ENCODE measurements at places on chromosomes 7 and 10.

DNA sequence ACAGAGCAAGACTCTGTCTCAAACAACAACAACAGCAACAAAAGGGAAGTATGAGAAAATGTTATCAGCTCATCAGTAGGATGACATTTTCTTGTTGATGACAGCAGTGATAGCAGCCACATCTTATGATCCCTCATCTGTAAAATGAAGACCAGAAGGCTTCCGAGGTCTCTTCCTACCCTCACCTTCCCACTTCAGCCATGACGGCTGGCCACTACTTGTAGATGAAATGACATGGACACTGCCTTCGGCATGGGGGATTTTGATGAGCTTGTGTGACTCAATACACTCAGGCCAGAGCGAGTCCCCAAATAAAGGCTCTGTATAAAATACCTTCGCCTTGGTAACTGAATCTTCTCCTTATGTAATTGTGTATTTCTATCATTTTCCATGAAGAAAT, 6.7 kb downstream of the ECHDC3 start:
- DNase-seq = no peak

DNA sequence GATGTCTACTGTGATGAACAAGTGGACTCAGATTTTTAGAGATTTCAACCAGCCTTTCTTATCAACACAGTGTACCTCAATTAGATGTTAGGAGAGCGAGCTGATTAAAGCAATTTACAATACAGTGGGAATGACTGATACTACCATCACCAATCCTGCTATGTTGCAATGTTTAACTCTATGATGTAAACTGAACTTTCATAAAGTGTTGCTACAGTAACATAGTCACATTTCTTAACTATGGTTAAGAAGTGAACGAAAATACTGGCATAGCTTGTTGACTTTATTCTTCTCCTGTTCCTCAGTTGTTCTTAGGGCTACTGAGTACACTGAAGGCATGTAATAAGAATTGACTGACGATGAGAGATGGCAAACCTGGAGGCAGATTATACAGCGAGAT, 139.8 kb downstream of the MYOF start:
- DNase-seq = no peak

- no peak for DNase-seq
These were observed 319.0 kb upstream of the NPSR1 start for GRCh38 chr7:34338961-34339526.

- no peak for DNase-seq
These were observed 106.7 kb downstream of the NKX6-2 start for GRCh38 chr10:132679217-132679595.

- DNase-seq = no peak
These were observed 691.8 kb downstream of the SUGCT start for GRCh38 chr7:40826411-40827221.

GRCh38 chr10:131860806-131861440, 39.9 kb upstream of the PPP2R2D start:
- DNase-seq = no peak

GRCh38 chr7:93327006-93327633, 95.0 kb downstream of the VPS50 start:
- no peak for DNase-seq

DNA sequence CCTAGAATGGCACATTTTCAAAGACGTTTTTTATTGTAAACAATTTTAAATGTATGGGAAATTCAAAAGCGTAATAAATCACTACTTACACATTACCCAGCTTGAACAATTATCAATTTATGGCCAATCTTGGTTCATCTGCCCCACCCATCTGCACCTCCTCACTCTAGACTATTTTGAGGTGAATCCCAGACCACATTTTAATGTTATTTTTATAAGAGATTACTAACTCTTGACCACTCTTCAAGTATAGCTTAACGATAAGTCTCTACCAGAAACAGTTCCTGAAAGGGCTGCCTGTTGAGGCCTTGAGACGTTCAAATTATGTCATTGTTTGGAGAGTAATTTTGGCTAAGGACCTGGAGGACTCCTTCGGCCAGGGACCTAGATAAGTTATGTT, 33.2 kb downstream of the ECHDC3 start:
- DNase-seq = no peak

DNA sequence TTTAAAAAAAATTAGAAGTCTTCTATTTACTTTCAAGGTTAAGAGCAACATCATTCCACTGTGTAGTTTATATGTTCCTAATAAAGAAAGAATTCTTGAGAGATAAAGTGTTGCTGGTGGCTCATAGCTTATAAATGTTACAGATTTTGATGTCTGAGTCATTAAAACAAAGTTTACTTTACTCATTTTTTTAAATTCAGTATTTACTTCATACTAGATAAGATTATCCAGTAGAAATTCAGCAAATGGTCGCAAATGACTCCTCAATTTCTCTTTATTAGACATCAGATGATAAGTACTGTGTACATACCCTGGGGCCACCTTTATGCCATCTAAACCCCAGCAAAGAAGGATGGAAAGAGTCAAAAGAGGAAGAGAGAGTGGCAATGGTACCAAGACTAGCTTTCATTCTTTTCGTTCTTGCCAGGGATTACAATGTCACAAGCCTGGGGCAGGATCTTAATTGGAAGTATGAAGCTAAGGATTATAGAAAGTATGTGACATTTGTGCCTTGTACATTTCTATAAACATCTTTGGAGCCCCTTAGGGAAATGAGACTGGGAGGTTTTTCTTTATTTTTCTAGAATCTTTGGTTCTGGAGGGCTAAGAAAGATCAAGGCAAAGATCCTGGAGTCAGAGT, 206.1 kb downstream of the CHRM2 start:
- DNase-seq = no peak

DNA sequence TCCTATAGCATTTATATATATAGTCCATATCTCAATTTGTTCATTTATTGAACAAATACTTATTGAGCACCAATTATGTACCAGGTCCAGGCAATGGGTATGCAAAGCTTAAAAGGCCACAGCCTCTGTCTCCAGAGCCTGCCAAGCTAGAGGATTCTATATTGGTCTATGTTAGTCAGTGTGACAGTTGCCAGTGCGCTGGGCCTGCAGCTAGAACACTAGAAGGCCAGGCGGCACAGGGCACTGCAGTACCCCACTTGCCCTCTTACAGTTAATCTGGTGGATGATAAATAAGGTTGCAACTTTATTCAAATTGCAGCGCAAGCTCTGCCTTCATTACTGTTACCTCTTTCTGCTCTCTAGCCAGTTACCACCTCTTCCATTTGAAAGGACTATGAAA, 68.8 kb downstream of the PPP1R3C start:
- no peak for DNase-seq

- peak; percentile 12 for DNase-seq
These were observed 36.3 kb downstream of the AKR1B1 start for GRCh38 chr7:134422638-134423037.

DNA sequence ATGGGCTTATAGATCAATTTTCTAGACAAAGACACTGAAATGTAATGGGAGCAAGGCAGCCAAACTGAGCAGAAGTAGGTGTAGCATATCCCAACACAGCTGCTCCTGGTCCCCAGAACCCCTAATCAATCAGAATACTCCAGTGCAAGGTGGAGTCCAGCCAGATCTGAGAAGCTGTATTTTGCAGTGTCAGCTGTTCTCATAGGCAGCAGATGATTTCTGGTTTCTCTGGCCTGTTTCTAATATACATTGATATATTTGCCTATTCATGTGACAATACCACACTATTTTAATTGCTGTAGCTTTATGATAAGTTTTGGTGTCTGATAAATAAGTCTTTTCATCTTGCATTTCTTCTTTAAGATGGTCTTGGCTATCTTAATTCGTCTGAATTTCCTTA, 117.4 kb upstream of the STARD3NL start:
- DNase-seq = no peak

DNA sequence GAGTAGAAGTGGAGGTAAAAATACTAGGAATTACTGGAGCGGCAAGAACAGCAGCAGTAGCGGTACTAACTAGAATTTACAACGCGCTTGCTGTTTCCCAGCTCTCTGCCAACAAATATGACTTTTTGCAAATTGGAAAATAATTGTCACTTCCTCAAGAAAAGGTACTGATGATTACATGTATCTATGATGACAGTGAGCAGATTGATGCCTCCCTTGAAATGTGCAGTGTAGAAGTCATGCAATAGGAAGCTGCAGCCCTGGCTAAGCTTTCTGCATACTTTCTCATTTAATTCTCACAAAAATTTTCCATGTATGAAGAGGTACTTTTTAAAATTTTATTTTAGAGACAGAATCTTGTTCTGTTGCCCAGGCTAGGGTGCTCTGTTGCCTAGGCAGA, 49.9 kb downstream of the ANK3 start:
- no peak for DNase-seq

DNA sequence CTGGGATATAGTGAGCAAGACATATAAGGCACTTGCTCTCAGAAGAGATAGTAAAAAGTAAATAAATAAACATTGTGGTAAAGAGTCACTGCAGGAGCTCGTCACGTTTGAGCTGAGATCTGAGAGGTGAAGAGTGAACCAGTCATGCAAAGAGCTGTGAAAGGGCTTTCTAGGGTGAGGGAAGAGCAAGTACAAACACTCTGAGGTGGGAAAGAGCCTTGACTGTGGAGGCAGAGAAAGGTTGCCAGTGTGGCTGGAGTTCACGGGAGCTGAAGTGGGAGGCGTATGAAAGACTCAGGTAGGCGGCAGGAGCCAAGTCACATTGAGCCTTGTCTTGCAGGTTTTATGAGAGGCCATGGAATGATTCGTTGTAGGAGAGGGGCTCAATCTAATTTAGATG, 141.0 kb downstream of the C1GALT1 start:
- DNase-seq = no peak

DNA sequence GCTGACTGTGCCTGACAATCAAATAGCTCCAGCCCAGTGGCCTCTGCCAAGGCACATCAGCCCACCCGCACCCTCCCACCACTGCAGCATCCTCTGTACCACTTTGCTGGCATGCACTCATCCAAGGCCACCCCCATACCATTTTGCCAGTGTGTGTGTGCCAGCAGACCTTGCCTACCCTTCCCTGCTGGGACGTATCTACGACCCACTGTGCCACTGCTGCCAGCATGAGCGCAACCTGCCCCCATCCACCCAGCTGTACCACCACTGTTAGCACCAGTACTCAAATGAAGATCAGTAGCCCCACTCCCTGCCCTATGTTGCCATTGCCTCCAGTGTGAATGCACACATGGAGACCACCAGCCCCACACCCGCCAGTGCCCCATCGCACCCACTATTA, 149.4 kb upstream of the PTN start:
- DNase-seq = no peak

- no peak for DNase-seq
These were observed 246.7 kb upstream of the TPK1 start for GRCh38 chr7:145082366-145083161.

- no peak for DNase-seq
These were observed 449.0 kb downstream of the GRID1 start for GRCh38 chr10:85917601-85918000.

DNA sequence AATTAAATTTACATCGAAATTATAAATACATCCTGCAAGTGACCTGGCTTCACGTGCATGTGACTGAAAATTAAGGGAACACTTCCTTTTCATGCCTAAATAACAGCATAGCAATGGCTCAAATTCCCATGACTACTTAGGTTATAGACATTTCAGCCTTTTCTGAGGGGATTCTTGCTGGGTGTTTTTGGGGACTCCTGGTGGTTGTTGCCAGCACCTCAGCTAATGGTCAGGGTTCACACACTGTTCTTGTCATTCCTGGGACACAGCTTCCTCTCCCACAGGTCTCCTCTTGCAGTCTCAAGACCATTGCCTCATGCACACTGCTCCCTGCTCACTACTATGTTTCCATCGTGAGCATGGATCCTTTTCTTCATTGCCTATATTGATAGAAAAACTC, 148.9 kb upstream of the GLI3 start:
- no peak for DNase-seq

- DNase-seq = no peak
These were observed 50.9 kb downstream of the INPP5A start for GRCh38 chr10:132588301-132589013.

- DNase-seq = no peak
These were observed 76.4 kb downstream of the MAP3K8 start for GRCh38 chr10:30510184-30510931.

DNA sequence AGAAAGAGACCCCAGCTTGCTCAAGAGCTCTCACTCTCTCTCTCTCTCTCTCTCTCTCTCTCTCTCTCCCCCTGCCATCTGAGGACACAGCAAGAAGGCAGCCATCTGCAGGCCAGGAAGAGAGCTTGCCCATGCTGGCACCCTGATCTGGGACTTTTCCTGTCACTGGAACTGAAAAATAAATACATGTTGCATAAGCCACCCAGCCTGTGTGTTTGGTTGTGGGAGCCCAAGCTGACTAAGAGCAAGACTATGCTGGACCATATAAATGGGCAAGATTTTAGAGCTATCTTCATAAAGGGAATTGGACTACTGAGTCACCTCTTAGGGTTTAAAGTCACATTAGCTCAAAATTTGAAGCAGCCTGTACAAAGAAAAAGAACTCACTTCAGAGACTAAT, 98.6 kb downstream of the SLC16A9 start:
- DNase-seq = no peak

- no peak for DNase-seq
These were observed 50.3 kb upstream of the ST8SIA6 start for GRCh38 chr10:17504547-17505245.

DNA sequence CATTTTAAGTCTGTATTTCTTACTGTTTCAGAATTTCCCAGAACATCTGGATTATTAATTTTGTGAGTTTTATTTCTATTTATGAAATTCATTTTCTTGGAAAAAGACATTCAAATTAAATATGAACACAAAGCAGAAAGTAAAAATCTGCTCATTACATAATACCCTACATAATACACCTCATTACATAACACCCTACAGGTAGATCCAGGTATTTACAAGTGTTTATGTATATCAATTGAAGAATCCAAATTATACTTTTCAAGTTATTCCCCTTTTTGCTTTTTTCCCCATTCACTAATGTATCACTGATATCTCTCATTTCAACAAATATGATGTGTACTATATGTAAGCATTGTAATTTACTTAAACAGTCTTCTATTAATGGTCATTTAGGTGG, 129.1 kb downstream of the USP6NL start:
- DNase-seq = no peak

GRCh38 chr7:125876431-125876830, 946.8 kb upstream of the POT1 start:
- DNase-seq = no peak

- no peak for DNase-seq
These were observed 75.0 kb downstream of the PDGFA start for GRCh38 chr7:444606-445005.

GRCh38 chr7:17521437-17521836, 223.0 kb downstream of the AHR start:
- no peak for DNase-seq

- DNase-seq = no peak
These were observed 297.8 kb downstream of the AUTS2 start for GRCh38 chr7:69896121-69896520.

DNA sequence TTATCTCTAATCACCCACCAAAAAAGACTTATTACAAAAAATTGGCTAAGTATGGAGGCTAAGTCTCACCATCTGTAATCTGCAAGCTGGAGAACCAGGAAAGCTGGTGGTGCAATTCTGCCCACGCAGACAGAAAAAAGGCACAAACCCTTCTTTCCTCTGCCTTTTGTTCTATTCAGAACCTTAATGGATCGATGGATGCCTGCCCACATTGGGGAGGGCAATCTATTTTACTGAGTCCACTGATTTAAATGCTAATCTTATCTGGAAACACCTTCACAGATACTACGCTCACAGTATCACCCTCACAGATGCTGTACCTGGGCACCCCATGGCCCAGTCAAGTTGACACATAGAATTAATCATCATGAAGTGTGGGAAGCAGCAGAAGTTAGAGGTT, 10.2 kb downstream of the IGFBP3 start:
- DNase-seq = no peak

Data from nephron progenitor cell (in vitro differentiated cells).